Epithelial cell of proximal tubule (primary cell): ENCODE measurements at places on chromosomes 7 and 10. TPM values are rescaled to one million over a fixed set of nuclear protein-coding genes. Genes with fewer than 3 reads are reported as not detected.

DPCD gene
- total RNA-seq = 36.2 and 65.6 TPM in 2 replicates

PPP1R3A gene
- not detected in 2 replicates for total RNA-seq

GATA3 gene
- total RNA-seq = 3.2 and 3.7 TPM in 2 replicates

TLX1 gene
- not detected in 2 replicates for total RNA-seq

STAM gene
- 21.6 and 22.0 TPM in 2 replicates for total RNA-seq

CHAT gene
- not detected in 2 replicates for total RNA-seq

CTTNBP2 gene
- total RNA-seq = 1.8 and 2.0 TPM in 2 replicates

IL15RA gene
- 12.5 and 24.5 TPM in 2 replicates for total RNA-seq

RBP3 gene
- total RNA-seq = not detected in 2 replicates
